ENCODE measurements at places on chromosomes 2 and 18.

GRCh38 chr2:172447811-172448493 is 20.6 kb downstream of the ITGA6 start:
- DNase-seq: no peak

GRCh38 chr2:119434664-119435063 is 3.0 kb downstream of the TMEM37 start:
- no peak for DNase-seq

DNA sequence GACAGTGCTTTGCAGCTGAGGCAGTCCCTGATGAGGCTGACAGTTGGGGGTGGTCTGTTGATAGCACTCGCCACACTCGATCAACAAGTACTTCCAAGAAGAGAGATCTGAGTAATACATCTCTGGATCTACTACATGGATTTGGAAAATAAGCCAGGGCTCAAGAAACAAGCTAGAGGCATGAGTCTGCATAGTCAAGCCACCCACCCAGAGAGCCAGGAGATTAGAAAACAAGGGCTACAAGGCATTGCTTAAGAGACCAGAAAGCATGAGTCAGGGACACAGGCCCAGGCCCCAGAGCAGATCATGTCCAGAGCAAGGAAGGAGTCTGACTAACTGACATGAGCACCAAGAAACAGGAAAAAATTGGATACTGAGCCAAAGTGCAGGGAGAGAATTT is 196.9 kb upstream of the CWC22 start:
- DNase-seq: no peak

GRCh38 chr2:41906338-41906725 is 141.5 kb upstream of the PKDCC start:
- DNase-seq: no peak

DNA sequence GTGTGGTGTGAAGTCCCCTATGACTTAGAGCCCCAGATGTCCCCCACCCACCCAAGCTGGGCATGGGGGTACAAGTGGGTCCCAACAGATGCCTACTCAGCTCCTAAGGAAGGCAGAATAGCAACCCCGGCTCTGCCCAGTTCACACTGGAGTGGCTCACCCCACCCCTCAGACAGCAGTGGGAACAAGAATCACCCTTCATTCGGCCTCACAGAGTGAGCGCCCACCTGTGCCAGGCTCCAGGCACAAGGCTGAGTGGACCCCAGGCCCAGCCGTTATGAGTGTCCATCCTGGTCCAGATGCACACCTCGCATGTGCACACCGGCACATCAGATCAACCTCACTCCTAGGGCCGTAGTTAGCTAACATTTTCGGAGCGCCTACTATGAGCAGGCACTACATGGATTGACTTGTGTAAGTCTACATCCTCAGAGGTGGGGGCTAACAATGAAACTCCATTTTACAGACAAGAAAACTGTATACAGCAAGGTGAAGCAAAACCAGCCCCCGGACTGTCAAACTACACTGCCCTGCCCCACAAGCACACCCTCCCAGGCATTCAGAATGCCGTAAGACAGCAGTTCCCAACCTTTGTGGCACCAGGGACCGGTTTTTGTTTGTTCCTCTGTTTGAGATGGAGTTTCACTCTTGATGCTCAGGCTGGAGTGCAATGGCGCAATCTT is 2.8 kb upstream of the ASTL start:
- DNase-seq: no peak

- DNase-seq: no peak
These were observed 146.9 kb upstream of the STON1 start for GRCh38 chr2:48383036-48383435.

DNA sequence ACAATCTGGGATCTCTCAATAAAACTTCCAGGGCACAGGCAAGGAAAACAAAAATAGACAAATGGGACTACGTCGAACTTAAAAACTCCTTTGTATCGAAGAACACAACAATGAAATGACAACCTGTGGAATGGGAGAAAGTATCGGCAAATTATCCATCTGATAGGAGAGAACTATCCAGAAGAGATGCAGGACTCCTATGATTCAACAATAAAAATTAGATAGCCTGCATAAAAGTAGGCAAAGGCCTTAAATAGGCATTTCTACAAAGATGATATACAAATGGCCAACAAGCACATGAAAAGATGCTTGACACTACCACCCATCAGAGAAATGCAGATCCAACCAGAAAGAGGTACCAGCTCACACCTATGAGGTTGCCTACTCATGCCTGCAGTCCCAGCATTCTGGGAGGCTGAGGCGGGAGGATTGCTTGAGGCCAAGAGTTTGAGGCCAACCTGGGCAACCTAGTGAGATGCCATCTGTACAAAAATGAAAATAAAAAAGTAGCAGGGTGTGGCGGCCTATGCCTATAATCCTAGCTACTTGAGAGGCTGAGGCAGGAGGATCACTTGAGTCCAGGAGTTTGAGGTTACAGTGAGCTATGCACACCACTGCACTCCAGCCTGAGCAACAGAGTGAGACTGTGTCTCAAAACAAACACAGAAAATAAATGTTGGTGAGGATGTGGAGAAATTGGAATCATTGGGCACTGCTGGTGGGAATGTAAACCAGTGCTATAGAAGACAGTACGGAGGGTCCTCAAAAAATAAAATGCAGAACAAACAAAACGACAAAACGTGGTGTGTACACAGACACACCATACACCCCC is 21.6 kb downstream of the TWIST2 start:
- DNase-seq: no peak

DNA sequence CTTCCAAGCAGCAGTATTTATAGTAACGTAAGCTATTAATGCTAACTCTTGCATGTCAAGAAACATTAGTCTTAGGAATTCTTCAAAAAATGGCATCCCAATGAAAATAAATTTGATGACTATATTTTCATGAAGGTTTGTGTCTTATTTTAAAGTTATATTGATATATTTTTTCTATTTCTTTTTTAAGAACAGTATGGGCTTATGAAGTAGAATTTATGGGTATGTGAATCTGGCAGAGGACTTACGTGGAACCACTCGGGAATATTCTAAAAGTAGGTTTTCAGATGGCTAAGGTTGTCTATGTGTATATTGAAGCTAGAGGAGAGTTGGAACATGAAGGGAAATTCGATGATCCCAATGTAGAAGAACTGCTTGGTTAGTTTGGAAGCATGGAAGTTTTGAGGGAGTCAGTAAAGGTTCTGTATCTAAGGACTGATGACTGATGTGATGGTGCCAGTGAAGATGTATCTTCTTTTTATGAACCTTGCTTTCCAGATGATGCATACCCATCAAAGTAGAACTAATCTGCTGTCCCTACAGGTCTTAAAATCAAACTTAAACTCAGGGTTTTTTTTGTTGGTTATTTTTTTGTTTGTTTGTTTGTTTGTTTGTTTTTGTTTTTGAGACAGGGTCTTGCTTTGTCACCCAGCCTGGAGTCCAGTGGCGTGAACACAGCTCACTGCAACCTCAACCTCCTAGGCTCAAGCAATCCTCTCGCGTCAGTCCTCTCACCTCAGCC is 39.5 kb downstream of the DDX1 start:
- no peak for DNase-seq

DNA sequence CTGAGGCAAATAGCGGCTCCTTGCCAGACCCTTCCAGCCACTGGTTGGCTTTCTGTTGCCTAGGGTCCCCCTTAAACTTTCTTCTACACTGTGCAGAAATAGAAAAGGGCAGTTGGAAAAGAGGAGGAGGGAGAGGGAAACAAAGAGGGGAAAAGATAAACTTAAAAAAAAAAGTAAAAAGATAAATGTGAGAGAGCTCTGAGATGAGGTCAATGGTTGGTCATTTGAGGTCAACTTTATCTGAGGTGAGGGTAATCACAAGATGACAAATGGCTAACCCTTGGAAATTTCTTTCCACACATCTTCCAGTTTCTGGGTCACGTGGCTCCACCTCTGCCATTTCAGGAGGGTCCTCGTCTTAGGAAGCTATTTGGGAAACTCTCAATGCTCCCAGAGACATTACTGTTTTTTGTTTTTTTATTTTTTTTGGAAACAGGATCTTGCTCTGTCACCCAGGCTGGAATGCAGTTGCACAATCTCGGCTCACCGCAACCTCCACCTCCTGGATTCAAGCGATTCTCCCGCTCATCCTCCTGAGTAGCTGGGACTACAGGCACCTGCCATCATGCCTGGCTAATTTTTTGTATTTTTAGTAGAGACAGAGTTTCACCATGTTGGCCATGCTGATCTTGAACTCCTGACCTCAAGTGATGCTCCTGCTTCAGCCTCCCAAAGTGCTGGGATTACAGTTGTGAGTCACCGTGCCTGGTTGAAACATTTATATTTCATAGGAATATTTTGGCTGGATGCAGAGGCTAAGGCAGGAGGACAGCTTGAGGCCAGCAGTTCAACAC is 199.9 kb downstream of the TGIF1 start:
- DNase-seq: peak; percentile 47

DNA sequence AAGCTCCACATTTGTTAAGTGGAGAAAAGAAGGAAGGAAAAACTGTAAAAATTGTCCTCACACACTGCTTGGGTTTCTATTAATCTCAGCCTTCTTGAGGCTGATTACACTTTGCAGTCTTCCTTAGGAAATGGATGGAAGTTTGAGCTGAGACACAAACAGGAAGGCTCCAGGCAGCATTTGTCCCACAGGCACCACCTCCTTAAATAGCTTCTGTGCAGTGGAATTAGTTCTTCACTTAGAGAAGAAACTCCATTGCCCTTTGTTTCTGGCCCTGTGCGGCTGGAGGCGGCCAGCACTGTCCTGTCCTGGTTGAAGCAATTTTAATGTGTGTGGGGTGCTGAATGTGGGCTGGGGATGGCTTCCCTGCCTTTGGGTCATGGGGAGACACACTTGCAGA is 44.3 kb downstream of the ARHGAP28 start:
- DNase-seq: no peak

DNA sequence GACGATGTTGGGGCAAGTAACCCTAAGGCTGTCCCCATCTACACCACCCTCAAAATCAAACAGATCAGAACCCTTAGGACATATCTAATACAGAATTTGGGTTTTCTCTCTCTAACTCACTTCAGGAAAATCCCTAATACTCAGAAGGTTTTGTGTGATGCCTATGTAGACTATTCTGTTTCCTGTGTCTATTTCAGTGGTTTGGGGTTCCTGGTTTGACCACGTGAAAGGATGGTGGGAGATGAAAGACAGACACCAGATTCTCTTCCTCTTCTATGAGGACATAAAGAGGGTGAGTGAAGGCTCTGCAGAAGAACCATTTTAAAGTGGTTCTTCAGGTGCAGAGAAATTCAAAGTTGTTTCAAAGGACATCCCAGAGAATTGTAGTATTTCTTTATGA is 16.3 kb downstream of the SULT1C2 start:
- no peak for DNase-seq

DNA sequence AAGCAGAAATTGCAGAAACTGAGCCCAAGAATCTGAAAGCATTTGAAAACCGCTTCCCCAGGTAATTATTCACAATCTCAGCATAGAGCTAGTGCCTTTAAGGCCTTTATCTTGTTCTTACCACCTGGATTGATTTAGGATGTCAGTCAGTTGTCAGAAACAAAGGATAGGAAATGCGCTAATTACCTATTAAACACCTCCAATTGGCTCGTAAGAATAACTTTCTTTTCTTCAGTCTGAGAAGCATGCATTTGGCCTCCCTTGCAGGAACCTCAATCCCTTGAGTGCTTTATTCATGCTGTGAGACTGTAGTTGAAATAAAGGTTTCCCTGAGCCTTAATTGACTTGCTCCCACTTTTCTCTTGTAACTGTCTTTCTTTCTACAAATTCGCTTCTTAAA is 400.3 kb upstream of the LRATD1 start:
- no peak for DNase-seq

GRCh38 chr2:126907671-126908070 is 9.0 kb downstream of the TEX51 start:
- DNase-seq: no peak

GRCh38 chr2:167626301-167626700 is 621.1 kb downstream of the STK39 start:
- no peak for DNase-seq

- DNase-seq: no peak
These were observed 21.6 kb upstream of the SULT1C2 start for GRCh38 chr2:108267101-108267500.

GRCh38 chr2:71611247-71611646 is 157.9 kb downstream of the DYSF start:
- DNase-seq: no peak

DNA sequence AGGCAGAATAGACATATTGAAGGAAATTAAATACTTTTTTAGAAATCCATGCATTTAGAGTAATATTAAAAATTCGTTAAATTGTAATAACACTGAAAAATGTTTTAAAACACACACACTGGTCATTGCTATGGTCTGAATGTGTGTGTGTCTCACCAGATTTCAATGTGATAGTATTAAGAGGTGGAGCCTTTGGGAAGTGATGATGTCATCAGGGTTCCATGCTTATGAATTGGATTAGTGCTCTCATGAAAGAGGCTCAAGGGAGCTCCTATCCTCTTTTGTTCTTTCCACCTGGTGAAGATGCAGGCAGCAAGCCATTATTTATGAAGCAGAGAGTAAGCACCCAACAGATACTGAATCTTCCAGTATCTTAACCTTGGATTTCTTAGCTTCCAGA is 441.8 kb downstream of the CDH2 start:
- no peak for DNase-seq

- peak; percentile 35 for DNase-seq
These were observed 111.3 kb downstream of the ESCO1 start for GRCh38 chr18:21489119-21489750.

GRCh38 chr2:147416099-147416498 is 428.7 kb upstream of the ACVR2A start:
- DNase-seq: peak; percentile 12

- no peak for DNase-seq
These were observed 30.3 kb upstream of the CCDC93 start for GRCh38 chr2:118044103-118044716.

DNA sequence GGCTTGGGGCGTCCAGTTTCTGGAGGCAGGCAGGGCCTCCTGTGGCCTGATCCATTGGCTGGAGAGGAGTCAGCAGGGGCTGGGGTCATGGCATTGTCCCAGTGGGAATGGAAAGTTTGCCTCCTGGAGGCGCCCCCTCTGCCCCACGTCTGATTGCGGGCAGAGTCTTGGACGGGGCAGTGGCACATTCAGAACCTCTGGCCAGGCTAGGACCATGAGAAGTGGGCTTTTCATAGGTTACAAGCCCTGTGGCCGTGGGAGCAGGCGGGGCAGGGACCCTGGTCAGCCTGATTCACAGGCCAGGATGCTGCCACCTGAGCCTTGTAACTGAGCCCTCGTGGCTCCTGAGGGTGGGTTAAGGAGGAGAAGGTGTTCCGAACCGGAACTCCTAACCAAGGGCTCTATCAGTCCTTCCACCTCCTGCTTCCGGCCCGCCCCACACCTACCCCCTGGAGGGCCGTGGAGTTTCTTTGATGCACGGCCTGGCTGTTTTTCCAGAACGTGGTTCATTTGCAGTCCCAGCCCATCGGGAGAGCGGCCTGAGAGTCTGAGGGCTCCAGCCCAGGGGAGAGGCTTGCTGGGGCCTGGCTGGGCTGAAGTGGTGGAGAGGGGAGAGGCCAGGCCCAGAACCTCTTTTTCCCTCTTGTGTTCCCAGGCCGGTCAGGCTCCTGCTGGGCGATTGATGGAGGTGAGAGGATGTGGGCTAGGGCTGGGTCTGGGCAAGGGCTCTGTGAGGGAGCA is 43.9 kb upstream of the PLB1 start:
- DNase-seq: no peak

DNA sequence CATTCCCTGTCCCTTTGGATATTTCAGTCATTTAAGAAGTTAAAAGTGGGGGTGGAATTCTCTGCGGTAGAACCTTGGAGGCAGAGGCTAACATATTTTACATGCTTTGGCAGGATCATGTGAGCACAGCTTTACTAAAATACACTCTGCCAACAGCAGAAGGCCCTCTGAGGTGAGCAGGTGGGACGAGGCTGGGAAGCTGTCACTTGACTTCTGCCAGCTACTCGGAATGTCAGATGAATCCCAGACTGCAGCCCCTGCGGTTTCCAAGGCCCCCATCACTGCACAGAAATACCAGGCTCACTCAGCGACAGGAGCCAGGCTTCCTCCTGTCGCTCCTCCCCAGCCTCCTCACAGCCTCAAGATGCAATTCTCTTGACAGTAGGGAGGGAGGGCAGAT is 220.9 kb upstream of the REV1 start:
- DNase-seq: no peak
